Occipital lobe (tissue), 3 donors: ENCODE measurements at places on chromosomes 2 and 18.

DNA sequence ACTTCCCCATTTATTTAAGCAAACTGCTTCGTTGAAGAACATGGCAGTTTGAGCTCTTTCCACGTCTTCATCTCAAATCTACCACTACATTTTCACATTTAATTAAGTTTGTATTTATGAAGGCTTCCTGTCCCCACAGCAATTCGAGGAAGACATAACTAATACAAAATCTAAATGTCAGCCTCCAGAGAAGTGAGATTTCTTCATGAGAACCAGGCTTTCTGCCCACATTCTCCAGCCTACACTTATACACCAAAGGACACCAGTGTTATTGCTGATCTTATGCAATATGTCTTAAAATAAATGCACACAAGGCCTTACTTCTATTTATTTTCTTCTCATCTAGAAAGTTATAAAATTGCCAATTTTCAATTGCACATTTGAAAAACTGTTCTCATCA, 1209.3 kb upstream of the FAM98A start:
- no peak for DNase-seq

GRCh38 chr2:7419814-7420311, 502.7 kb downstream of the RNF144A start:
- DNase-seq = no peak

DNA sequence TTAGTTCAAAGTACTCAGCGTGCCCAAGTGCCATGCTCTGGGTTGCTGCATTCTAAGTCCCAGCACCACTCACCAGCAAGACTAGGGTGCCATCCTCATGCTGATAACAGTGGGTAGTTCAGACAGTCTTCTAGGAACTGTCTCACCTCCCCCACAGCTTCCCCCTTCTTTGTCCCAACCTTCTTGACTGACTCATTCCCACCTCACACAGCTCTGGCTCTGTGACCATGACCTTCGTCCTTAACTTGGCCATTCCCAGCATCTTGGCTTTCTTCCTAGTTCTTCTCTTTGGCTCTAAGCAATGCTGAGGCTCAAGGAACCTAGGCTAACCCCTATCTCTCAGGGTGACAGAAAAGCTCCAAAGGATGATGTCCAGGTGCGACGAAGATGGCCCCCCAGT, 20.0 kb upstream of the CXCR4 start:
- no peak for DNase-seq

DNA sequence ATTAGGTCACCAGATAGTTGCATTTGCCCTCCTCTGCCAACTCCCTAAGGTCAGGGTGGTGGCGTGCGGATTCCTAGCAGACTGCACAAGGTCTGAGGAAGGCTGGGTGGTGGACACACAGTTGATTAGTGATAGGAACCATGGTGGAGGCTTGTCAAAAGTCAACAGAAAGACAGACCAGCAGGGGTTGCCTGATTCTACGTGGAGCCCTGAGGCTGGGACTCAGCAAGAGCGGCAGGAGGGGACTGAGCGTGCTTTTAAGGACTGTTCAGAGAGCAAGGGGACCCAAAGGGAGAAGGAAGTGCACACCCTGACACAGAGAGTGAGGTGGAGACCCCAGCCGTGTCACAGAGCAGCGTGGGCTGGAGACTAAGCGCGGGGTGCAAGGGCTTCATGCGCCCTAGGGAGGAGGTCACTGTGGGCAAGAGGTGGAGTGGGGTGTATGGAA, 513.2 kb downstream of the RNF144A start:
- no peak for DNase-seq

- no peak for DNase-seq
Observed at GRCh38 chr2:3423492-3424170, 44.1 kb downstream of the TRAPPC12 start.

DNA sequence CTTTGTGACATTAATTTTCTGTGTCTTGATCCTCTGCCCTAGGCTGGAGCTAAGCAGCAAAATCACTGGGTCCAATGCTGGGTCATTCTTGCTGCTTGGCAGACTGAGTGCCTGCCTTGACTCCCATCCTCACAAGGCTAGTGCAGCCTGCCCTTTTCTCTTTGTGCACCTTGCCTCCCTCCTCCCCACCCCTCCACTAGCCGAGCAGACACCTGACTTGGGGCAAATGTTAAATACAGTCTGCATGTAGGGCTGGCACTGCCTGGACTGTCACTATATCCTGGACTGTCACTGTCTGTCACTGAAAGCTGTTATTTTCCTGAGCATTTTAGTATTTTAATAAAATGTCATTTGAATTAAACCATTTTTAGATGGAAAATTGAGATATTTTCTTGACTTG, 33.4 kb downstream of the MAPRE2 start:
- no peak for DNase-seq

- DNase-seq = no peak
Observed at GRCh38 chr2:143688248-143688647, 559.0 kb downstream of the ARHGAP15 start.

- DNase-seq = no peak
Observed at GRCh38 chr2:149579972-149580882, 7.3 kb downstream of the MMADHC start.

DNA sequence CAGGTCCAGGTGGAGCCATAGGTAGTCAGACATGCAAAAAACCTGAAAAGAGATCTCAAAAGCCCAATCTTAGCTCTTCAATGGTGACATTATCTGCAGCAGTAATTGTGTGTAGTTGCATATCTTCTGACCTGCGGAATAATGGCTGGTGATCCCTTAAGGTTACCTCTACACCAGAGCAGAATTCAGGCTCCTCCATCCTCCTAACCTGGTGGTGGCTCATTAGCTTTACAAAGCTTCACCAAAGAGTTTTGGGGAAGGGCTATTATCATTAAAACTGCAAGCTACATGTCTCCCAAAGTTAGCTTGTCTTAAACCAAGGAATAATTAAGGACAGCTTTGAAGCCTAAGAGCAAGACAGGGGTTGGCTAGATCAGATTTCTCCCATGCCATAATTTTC, 42.6 kb upstream of the CHST9 start:
- no peak for DNase-seq

DNA sequence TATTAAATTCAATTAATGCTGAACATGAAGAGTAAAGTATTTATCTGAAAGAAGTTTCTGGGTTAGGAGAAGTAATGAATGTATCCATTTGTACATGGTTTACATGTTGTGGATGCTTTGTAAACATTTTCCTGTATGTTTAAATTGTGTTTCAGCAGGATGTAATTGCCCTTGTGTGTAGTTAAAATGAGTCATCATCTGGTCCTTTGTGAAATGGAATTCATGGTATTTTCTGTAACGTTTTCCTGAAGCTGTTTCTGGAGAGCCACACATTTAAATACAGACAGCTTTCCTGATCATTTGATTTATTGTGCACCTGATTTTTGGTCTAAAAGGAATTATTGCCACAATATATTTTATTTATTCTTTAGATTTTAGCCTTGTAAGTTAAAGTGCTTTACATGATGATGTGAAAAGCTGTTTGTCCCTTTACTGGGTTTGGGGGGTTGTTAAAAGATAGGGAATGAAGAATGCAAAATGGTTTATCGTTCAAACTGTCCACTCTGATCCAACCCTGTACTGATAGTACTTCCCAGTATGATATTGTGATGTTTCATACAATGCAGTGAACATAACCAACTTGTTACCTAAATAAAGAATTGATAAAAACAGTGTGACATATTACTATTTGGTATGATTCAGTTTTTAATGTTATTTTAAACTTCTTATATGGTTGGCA, 41.7 kb upstream of the SLC3A1 start:
- no peak for DNase-seq

GRCh38 chr2:40242315-40242714, 209.6 kb downstream of the SLC8A1 start:
- DNase-seq = no peak

DNA sequence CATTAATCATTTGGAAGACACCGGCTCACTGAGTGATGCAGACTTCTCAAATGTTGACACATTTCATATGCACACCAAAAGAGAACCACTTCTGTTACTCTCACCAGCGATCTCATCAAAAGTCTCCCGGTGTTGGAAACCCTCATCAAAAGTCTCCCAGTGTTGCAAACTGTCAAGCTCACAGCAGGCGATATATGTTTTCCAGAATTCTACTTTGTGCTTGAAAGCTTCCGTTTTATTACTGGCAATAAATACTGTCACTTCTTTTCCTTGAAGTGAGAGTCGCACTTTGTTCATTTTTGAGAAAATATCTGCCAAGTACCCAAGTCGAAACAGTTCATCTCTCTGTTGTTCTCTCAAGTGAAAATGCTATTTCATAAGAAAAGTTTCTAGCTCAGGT, 20.5 kb downstream of the MLPH start:
- DNase-seq = no peak

DNA sequence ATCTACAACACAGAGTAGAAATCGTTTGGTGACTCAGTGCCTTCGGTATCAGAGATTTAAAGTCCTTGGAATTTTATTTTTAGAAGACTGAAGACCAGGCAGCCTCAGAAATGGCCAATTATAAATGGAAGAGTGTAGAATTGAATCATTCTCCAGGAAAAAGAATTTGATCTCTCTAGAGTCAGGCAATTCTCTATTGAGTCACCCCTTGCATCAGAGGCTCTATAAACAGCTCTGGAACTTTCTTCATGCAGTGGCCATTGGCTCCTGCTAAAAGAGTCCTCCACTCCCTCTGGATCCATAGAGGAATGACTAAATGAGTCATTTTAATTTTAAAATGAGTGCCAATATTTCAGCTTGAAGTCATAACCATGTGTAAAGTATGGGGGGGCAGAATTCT, 816.2 kb downstream of the TDRD15 start:
- DNase-seq = no peak

GRCh38 chr2:237486334-237486818, 675 bp upstream of the MLPH start:
- DNase-seq = no peak

- DNase-seq = peak; percentile 19
Observed at GRCh38 chr2:227238238-227239237, 74.1 kb downstream of the COL4A3 start.

DNA sequence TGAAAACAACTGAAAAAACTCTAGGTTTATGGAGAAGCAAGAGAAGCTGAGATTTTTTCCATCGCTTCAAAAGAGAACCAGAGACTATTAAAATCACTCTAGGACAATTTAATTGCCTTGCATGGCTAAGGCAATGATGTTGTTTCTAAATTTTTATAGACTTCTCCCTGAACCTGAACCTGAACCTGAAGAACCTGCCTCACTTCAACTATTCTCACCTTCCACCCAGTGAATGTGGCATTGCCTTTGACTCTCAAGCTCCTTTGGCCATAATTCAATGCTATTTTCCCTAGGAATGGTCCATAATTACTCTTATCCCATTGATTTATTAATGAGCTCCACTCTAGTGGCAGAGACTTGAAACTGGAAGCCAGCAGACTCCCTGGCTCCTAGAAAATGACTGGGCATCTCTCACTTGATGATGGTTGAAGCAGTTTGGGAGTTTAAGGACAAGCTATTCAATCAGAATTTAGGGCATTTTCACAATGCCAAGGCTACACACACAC, 303.8 kb upstream of the UBE2E3 start:
- DNase-seq = no peak

GRCh38 chr2:202109737-202110184, 36.7 kb downstream of the KIAA2012 start:
- DNase-seq = no peak

DNA sequence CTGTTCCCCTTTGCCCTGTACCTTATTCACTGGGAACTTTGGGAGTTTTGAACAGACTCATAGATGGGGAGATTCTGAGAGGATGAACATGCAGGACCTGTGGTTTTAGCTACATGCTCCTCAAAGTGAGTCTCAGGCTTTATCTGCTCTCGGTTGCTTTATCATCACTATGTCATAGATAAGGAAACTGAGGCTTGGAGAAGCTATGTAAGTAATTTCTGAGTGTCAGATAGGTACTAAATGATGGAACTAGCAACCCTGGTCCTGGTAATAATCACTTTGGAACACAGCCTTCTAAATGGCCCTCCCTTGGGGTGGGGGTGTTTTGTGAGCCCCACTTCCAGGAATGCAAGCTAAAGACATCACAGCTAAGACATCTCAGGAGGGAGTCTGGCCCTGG, 186.2 kb upstream of the MEX3C start:
- DNase-seq = no peak
